Stimulated activated CD4-positive, alpha-beta T cell treated with anti-CD3 and anti-CD28 coated beads, Interleukin-15, amount 100 ng/mL, for 1 hour (primary cell): ENCODE measurements at places on chromosomes 12 and 14.

- DNase-seq, result no peak
Observed at GRCh38 chr14:95979339-95980042, 59.7 kb upstream of the C14orf132 start.

- DNase-seq, result no peak
Observed at GRCh38 chr14:32623300-32624093, 294.4 kb downstream of the AKAP6 start.

DNA sequence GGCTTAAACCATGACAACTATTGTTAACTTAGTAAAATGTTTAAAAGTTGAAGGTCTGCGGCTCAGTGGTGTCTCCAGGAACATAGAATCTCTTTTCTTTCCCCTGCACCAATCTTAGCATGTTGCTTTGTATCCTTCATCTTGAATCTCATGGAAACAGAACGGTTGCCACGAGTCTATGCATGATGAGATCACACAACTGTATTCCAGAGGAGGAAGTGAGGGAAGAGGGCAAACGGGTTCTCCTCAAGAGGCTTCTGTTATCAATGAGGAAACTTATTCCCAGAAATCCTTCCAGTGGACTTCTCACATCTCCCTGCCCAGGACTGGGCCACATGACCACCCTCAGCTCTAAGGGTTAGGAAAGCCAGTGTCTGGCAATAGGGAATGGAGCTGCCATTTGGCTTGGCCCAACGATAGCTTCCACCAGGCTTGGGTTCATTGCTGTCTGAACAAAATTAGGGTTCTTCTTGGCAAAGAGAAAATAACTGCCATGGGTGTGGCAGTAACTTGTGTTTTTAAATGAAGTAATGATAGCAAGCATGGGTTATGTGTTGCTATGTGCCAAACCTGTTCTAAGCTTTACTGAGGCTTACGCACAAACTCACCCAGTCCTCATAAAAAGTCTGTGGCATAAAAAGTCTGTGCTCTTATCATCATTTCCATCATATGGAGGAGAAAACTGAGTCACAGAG lies 17.4 kb downstream of the PLXNC1 start:
- DNase-seq, result no peak

GRCh38 chr14:50635141-50635540 lies 33.0 kb downstream of the SAV1 start:
- DNase-seq, result no peak

DNA sequence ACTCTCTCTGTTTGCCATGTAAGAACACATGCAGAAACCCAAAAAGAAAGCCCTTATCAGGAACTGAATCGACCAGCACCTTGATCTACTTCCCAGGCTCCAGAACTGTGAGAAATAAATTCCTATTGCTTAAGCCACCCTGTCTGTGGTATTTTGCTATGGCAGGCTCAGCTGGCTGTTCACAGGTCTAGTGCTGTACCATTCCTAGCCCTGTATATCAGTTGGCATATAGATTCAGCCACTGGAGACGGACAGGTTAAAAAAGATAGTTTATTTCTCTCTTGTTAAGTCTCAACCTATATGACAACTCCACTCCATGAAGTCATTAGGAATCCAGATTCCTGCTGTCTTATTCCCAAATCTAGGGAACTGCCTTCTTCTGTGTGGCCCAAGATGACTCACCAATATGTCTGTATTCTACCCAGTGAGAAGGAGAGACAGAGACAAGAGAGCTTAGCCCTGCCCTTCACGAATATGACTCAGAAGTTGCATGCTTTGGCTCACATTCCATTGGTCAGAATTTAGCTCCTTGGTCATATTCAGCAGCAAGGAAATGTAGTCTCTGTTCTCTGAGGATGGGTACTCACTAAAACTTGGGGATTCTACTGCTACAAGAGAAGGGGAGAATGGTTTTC lies 57.0 kb downstream of the PLEKHG7 start:
- no peak for DNase-seq

GRCh38 chr12:105454688-105455087 lies 124.2 kb downstream of the C12orf75 start:
- no peak for DNase-seq

DNA sequence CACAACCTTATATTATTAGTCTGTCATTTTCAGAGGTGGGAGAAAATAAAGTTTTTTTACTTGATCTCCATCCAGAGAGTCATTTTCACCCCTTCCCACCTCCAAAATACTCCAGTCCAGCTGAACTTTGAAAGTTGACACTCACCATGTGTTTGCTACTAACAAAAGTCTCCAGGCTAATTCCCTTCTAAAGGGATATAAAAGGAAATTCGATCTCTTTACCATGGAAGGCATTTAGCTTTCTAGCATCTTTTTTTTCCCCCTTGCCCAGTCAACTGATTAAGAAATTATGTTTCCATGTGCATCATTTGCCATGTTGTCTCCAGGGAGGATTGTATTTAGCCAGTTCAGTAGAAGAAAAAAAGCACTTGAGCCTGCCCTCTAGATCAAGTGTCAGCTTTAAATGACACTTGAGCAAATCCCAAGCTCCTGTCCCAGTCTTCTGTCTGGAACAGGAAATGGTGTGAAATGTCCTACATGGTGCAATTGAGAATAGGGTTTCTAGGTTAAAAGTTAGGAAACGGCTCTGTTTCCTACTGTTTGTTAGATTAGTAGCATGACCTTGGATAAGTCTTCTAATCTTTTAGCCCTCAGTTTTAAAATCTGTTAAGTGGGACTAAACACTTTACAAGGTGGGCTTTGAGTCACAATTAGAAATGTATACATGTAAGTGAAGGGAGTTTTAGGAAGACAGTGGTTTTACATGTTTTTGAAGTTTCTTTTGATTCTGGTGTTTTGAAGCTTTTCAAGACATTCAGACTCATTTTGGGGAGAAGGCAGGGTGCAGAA lies 67.2 kb downstream of the GNS start:
- no peak for DNase-seq

GRCh38 chr12:51970904-51971646 lies 19.6 kb downstream of the ACVR1B start:
- no peak for DNase-seq

GRCh38 chr14:50647753-50648152 lies 20.4 kb downstream of the SAV1 start:
- no peak for DNase-seq

DNA sequence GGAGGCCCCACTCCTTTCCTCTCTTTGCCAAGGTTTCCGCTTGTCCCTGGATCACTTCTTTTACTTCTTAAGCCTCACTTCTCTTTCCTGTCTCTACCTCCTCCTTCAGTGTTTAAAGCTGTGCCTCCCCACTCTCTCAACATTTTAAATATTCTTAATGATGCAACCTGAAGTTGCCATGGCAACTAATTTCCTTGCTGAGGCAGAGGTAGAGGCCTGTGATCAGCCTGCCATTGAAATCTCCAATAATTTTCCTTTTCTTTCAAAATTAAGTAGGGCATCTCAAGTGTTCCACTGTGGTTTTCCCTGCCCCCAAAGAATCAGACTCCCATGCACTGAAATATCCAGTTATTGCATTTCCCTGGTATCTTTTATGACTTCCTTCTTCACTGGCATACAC lies 108.6 kb upstream of the VRK1 start:
- DNase-seq, result no peak

DNA sequence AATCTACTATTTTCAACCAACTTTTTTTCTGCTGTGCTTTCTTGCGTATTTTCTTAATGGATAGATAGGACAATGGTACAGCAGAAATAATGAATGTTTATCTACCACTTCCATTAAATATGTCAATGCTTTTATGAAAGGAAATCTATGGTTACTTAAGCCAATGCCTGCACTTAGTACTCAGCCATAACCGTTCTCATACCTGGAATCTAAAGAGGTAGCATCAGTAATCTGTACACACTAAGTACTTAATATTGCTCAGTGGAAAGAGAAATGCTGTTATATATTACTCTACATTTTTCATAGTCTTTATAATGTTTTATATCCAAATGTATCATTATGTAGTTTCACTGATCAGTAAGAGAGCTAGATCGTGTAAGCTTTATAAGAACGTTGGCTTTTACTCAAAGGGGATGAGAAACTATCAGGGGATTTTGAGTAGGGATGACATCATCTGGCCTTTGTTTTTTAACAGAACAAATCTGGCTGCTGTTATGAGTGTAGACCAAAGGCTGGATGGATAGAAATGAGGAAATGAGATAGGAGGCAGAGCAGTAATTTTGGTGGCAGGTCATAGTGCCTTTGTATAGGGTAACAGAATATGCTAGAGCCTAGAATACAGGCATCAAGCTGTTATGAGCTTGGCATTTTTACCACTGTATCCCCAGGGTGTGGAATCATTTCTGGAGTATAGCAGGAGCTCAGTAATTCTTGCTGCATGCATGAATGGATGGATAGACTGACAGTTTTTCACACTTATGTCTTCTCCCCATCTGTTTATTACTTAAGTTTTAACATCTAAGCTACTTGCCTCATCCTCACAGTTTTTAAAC lies 34.0 kb downstream of the ALG10B start:
- DNase-seq, result no peak

DNA sequence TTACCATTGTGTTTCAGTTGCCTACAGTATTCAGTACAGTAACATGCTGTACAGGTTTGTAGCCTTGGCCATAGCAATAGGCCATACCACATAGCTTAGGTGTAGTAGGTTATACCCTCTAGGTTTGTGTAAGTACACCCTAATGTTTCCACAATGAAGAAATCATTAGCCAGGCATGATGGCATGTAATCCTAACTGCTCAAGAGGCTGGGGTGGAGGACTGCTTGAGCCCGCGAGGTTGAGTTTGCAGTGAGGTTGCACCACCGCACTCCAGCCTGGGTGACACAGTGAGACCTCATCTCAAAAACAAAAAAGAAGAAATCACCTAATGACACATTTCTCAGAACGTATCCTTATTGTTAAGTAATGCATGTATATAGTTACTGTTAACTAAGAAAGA lies 63.2 kb upstream of the KTN1 start:
- no peak for DNase-seq

DNA sequence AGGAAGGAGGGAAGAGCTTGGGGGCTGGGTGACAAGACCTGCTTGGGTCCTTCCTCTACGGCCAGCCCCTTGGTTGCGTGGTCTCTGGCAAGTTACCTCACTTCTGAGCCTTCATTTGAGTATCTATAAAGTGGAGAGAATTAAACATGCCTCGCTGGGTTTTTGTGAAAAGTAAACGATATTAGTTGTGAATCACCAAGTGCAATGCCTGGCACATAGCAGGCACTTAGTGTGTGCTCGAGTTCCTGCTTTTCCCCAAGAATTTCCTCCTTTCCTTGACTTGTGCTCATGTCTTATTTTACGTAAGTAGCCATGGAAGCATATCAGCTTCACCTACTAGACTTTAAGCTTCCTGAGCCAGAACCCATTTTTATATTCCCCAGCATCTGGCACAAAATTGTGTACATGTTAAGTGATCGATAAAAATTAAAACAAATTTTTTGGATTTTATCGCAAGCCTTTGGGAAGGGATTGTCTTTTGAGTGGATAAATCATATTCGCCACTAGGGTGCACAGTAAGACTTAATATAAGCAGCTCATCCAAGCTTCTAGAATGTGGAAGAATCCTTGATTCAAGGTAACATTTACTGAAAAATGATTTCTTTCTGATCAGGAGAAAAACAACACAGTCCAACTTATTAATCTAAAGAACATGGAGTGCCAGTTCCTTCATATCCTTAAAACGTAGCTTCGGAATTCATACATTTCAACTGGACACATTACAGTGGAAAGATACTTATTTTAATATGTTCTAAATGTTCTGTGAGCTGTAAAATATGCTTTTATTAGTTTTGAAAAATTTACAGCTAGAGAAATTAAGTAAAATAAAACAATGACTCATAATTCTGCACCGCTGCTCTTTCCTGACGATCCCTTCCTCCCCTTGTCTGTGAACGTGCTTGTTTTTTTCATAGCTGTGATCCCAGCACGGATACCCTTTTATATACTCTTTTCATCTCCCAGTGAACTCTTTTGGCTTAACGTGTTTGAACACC lies 62.0 kb downstream of the SLC25A47 start:
- no peak for DNase-seq

- no peak for DNase-seq
Observed at GRCh38 chr12:94988471-94988870, 15.0 kb downstream of the NDUFA12 start.

- no peak for DNase-seq
Observed at GRCh38 chr14:38554026-38554425, 298.1 kb upstream of the CLEC14A start.

- peak; percentile 81 for DNase-seq
Observed at GRCh38 chr12:51951199-51951842, at the start of gene ACVR1B. ACVR1B (plus strand) TSS chr12:51951699; CDS start chr12:51951744, 45 bp downstream.

DNA sequence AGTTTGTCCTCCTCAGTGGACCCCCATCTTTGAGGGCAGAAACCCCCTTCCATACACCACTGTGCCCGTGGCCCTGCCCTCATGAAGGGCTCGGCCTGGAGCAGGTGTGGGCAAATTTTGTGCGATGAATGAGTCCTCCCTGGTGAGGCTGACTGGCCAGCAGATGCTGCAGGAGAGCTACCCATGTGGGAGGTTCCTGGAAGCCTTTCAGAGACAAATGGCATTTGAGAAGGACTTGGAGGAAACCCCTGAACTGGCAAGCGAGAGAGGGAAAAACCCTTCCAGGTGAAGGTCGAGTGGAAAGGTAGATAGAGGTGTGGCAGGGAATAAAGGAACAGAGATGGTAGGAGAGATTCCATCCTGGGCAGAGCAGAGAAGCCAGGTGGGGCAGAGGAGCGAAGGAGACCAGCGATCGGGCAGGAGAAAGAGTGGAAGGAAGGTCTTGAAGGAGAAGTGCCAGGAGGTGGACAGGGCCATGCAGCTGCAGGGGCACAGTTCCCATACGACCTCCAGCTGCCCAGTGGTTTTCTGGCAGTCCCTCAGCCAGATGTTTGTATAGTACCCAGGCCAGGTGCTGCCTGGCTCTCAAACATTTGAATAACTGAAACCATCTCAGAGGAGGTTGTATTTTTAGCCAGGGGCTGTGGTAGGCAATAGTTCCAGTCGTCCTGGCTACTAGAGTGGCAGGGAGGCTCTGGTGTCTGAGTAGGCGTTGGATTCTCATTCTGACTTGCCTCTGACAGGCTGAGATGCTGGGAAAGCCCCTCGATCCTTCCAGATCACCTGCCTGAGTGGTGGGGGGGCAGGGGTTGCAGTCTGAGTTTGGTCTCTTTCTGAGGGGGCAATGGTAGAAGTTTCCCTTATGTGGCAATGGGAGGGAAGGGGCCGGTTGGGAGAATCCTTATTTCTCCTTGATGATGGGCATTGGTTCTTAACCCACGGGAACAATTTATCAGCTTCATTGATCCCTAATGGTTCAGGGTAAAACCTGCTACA lies 40.1 kb downstream of the FBXL14 start:
- DNase-seq, result no peak

GRCh38 chr14:58177125-58177524 lies 22.8 kb upstream of the ACTR10 start:
- DNase-seq, result no peak

DNA sequence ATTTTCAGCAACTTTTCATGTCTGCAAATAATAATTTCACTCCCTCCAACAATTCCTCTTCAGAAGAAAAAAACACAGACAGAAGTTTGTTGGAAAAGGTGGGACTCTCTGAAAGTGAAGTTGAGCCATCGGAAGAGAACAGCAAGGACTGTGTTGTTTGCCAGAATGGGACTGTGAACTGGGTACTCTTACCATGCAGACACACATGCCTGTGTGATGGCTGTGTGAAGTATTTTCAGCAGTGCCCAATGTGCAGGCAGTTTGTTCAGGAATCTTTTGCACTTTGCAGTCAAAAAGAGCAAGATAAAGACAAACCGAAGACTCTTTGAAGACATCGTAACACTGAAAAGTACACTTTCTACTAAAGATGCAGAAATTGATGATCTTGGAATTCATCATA lies 28.3 kb downstream of the CGRRF1 start:
- DNase-seq, result no peak

- peak; percentile 0 for DNase-seq
Observed at GRCh38 chr12:75438059-75438754, 42.3 kb upstream of the GLIPR1 start.
